ENCODE measurements at places on chromosomes 1 and 21. TPM values are rescaled to one million over a fixed set of nuclear protein-coding genes. Genes with fewer than 3 reads are reported as not detected.

The TRAF5 gene
- total RNA-seq: 60.6 TPM

The CDC20 gene
- 157 TPM for total RNA-seq

The MNDA gene
- total RNA-seq: not detected

The PDZK1 gene
- 0.36 TPM for total RNA-seq

The ITGB2 gene
- 447 TPM for total RNA-seq

The TOMM40L gene
- total RNA-seq: 23.3 TPM

The TARS2 gene
- 40.2 TPM for total RNA-seq

The LENEP gene
- not detected for total RNA-seq
